Stimulated activated CD4-positive, alpha-beta T cell treated with anti-CD3 and anti-CD28 coated beads, Interleukin-12 subunit alpha, Interleukin-12 subunit beta, amount 100 ng/mL, for 4 hours (primary cell): ENCODE measurements at places on chromosomes 5 and 9.

- no peak for DNase-seq
Measured at GRCh38 chr5:9516591-9516990, 29.3 kb downstream of the SEMA5A start.

GRCh38 chr9:10876333-10876732, 263.5 kb upstream of the PTPRD start:
- DNase-seq, result no peak

DNA sequence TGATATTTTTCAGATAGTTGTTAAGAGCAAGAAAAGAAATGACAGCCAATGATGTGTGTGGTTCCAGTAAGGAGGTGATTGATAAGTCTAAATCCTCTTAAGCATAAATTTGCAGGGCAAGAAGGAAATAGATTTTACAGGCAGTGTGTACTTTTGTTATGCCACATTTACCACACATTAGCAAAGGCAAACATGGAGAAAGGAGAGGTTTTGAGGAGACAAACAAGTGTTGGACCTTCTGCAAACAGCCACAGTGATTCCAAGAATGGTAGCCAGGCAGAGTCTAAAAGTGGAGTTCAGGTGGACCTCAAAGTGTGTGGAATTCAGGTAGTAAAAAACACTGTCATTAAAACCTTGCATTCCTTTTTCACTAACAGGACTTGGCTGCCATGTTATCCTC, 295.9 kb upstream of the ITGA1 start:
- DNase-seq, result no peak

DNA sequence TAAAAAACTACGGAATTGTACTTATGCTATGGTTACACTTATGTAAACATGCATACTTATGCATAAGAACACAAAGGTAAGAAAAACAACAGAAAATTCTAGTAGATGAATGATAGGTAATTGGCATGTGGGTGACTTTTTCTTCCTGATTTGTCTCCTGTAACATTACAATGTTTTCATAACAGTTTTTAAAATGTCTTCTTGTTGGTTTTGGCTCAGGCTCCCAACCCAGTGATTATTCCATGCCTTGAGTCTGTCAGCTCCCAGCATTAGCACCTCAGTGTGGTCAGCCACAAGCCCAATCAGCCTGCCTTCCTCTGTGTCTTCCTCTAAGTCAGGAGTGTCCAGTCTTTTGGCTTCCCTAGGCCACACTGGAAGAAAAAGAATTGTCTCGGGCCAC, 7.9 kb upstream of the FOXE1 start:
- DNase-seq, result no peak

DNA sequence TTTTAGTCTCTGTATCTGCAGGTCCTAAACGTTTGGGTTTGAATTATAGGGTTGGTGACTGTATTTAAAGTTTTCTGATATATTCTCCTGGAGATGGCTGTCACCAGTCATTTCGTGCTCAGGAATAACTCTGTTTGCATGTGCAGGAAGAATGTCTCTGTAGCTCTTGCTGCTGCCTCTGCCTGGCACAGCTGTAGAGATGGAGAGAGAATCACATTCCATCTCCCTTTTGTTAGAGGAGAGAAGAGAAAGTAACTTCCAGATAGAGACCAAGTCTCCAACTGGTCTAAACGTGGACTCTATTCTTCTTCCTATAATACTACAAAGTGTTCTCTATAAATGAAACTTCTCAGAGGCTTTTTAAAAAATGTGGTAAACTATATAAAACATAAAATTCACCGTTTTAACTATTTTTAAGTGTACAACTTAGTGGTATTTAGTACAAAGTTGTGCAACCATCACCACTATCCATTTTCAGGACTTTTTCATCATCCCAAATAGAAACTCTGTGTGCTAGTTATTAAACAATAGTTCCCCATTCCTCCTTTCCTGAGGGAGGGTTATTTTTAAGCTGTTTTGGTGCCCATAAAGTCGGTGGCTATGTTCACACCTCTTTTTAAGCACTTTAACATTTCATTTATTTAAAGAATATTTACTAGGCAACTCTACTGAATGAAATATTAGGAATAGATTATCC, 20.7 kb upstream of the STARD4 start:
- no peak for DNase-seq

GRCh38 chr5:171131497-171131896, 177.6 kb upstream of the TLX3 start:
- DNase-seq, result no peak

DNA sequence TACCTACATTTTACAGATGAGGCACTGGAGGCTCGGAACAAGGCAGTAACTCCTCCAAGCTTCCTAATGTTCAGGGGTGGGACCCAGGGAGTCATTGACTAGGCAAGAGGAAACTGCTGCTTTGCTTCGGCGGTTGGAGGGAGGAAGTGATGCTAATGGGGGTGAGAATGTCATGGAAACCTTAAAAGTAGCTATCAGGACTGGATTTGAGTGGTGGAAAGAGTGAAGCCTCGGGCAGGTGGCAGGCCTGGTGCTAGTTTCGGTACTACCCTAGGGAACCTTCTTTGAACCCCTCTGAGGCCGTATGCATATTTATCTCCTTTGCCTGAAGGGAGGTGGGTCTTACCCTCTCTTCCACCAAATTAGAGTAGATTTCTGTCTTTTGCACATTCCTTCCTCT, 1.6 kb downstream of the BSPRY start:
- no peak for DNase-seq

- DNase-seq, result no peak
Measured at GRCh38 chr5:12883395-12883794, 979.1 kb upstream of the CTNND2 start.

DNA sequence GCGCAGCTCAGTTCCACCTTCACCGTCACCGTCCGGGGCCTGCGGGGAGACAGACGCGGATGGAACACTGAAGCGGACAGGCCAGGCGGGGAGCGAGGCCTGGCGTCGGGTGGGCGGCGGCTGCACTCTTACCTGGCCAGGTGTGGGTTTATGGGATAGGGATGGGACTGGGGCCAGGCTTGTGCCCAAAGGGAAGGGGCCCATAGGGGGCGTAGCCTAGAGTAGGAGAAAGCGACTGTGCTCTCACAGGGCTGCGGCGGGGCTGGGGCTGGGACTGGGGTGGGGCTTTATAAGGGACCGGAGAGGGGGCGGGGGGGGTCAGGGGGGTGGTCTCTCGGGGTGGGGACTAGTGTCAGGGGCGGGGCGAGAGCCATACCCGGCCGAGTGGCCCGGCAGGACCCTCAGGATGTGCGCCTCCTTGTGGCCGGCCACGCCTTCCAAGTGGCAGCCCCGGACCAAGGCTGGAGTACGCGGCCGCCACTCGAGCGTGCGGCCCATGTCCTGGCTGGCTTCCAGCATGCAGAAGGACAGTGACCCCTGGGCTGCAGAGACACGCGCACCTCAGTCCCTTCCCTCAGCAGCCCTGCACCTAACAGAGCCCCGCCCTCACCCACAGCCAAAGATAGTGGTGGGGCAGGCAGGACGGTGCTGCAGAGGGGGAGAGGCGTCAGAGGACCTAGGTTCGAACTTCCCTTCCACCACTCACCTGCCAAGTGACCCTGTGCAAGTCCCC, 22.8 kb downstream of the FPGS start:
- DNase-seq, result no peak

GRCh38 chr9:22079873-22080341, 70.8 kb upstream of the CDKN2B start:
- DNase-seq, result peak; percentile 14

- DNase-seq, result no peak
Measured at GRCh38 chr5:167489202-167489601, 802.2 kb upstream of the WWC1 start.

- no peak for DNase-seq
Measured at GRCh38 chr9:91420501-91421127, 3.0 kb downstream of the NFIL3 start.

- DNase-seq, result no peak
Measured at GRCh38 chr9:103755986-103756385, 338.1 kb upstream of the SMC2 start.

- DNase-seq, result no peak
Measured at GRCh38 chr5:97094579-97095317, 47.7 kb downstream of the LIX1 start.

- DNase-seq, result no peak
Measured at GRCh38 chr9:131708226-131709002, 31.5 kb downstream of the RAPGEF1 start.

DNA sequence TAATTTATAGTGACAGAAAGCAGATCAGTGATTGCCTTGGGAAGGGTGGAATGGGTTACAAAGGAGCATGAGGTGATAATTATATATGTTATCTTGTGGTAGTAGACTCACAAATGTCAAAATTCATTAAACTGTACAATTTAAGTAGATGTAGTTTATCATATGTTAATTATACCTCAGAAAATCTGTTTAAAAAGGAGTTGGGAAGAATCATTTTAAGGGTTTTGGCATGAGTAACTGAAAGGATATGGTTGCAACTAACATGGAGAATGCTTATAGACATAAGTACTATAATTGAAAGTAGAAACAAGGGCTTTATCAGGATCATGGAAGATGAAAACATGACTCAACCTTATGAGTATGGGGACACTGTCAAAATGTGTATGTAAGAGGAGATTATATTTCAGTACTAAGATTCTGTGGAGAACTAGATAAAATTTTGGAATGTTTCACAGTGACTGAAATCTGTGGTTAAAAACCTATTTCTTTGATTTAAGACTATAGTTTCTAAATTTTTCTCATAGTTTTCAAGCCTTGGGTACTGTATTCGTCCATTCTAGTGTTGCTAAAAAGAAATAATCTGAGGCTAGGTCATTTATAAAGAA, 73.3 kb downstream of the FCHO2 start:
- no peak for DNase-seq

- no peak for DNase-seq
Measured at GRCh38 chr5:146620031-146620668, 104.2 kb upstream of the GPR151 start.

DNA sequence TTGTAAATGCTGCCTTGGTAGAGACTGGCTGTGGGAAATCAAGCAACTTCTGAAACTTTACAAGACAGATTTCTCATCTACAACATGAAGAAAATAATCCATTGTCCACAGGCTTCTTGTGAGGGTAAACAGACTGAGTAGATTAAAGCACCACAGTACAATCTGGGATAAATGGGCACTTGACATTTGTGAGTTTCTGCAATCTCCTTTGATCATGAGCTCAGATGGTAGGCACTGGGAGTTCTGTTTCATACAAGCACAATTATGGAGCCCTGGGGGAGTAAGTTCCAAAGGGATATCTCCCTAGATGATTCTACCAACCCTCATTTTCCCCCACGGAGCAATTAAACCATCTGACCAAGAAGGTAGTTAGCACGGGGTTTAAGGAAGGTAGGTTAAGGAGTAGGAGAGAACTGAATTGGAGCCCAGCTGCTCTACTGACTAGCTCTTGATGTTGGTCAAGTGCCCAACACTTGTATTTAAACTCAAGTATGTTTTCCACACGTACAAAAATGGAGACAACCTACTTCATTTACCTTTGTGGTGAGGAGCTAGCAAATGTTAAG, 479.5 kb upstream of the TNC start:
- DNase-seq, result no peak

GRCh38 chr5:36614657-36615308, 8.4 kb downstream of the SLC1A3 start:
- DNase-seq, result no peak

DNA sequence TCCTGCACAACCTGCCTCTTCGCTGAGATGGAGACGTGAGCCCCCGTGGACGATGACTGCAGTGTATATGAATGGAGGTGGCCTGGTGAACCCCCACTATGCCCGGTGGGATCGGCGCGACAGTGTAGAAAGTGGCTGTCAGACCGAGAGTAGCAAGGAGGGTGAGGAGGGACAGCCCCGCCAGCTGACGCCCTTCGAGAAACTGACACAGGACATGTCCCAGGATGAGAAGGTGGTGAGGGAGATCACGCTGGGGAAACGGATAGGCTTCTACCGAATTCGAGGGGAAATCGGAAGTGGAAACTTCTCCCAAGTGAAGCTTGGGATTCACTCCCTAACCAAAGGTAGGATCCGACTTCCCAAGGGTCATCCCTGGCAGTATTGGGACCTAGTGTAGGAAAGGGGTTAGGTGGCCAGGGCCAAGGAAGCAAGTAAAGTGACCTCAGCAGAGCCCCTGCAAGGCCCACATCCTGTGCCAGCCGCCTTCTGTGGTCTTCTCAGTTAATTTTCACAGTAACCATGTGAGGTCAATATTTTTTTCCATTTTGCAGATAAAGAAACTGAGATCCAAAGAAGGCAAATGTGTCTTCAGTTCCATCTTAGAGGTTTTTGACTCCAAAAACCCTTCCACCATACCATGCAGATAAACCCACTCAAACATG, 53.8 kb downstream of the NIM1K start:
- no peak for DNase-seq

DNA sequence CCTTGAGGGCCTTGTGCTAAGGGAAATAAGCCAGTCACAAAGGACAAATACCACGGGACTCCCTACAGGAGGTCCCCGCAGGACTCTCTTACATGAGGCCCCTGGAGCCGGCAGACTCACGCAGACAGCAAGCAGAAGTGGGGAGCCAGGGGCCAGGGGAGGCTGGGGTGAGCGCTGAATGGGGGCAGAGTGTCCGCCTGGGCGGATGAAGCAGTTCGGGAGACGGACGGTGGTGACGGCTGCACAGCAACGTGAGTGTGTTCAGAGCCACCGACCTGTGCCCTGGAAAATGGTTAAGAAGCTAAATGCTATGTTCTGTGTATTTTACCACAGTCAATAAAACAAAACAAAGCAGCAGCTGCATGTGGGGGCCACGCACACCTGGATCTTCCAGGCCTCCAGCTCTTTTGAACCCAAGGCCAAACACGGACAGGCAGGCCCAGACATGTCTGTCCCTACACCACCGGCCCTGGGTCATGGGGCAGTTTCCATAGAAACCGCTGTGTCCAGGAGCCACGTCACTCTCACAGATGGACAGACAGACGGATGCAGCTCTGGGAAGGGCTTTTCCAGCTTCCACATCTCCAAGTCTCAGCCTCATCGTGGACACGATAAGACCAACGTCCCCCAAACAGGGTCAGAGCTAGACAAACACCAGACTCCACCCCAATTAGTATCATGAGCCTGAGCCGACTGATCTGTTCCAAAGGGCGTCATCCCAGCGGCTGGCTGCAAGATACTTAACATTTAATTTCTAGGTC, 103.9 kb downstream of the VAV2 start:
- DNase-seq, result no peak

- DNase-seq, result no peak
Measured at GRCh38 chr9:79165020-79165780, 406.6 kb upstream of the TLE4 start.

DNA sequence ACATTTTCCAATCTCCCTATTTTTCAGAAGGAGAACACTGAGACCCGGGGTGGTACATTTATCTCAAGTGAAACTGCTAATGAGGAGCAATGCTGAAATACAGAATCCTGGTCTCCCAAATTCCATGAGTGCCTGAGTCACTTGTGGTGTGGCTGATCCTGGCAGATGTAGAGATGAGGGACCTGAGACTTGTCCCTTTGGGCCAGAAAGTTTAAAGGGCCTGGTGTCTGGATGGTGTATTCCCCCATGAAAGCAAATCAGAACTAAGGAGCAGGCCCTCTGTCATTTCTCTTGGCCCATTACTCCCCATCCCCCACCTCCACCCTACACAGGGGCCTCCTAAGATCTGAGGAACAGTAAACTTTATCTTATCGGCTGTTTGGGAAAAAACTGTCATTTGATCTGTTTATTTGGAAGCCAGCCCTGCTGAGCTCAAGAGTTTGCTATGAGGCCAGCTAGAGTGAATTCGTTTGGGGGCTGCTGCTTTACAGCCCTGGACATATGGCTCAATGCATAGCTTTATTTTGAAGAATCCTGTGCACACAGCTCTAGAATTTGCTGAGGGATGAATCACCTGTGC, 140.3 kb downstream of the LHFPL2 start:
- DNase-seq, result no peak
